ENCODE measurements at places on chromosomes 5 and 9. TPM values are rescaled to one million over a fixed set of nuclear protein-coding genes. Genes with fewer than 3 reads are reported as not detected.
A peak's percentile ranks its signal among the peaks of the same experiment; 100 is the strongest.

GRCh38 chr9:117574099-117574498 lies 130.1 kb upstream of the TLR4 start:
- DNase-seq = no peak

DNA sequence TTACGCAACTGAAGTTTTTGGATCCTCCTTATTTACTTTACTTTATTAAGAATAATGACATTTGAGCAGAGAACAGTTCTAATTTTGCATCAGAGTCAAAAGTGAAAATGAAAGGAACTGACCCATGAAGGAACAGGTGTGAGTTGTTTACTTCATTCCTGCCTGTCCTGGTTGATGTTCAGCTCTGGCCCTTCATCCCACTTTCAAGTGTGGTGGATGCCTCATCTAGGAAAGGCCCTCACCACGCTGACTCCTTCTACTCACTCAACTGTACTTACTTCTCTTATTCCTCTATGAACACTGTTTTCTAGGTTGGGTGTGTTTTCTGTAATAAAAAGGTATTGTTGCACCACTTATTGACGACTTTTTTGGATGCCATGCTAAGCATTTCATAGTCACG lies 61.8 kb upstream of the PLEKHG4B start:
- DNase-seq = no peak

DNA sequence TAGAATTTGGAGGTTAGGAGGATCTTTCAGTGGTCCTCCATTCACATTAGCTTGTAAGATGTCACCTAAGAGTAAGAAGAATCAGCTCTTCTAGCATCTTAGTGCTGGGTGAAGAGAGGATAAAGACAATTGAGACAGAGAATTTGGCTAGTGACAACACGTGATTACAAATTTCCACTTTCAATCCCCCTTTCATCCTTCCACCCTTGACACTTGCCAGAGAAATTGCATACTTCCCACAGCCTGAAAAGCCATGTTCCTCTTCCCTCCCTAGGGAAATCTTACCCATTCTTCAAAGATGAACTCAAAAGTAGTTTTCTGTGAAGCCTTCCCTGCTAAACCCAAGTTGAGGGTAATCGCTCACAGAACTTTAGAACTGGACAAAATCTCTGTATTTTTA lies 282.6 kb upstream of the PTGER4 start:
- no peak for DNase-seq

GRCh38 chr9:68515326-68516017 lies 25.2 kb downstream of the TMEM252 start:
- no peak for DNase-seq

FYB1 gene
- 1.4 TPM for total RNA-seq

- no peak for DNase-seq
Measured at GRCh38 chr5:73436535-73437100, 12.0 kb downstream of the FOXD1 start.

DNA sequence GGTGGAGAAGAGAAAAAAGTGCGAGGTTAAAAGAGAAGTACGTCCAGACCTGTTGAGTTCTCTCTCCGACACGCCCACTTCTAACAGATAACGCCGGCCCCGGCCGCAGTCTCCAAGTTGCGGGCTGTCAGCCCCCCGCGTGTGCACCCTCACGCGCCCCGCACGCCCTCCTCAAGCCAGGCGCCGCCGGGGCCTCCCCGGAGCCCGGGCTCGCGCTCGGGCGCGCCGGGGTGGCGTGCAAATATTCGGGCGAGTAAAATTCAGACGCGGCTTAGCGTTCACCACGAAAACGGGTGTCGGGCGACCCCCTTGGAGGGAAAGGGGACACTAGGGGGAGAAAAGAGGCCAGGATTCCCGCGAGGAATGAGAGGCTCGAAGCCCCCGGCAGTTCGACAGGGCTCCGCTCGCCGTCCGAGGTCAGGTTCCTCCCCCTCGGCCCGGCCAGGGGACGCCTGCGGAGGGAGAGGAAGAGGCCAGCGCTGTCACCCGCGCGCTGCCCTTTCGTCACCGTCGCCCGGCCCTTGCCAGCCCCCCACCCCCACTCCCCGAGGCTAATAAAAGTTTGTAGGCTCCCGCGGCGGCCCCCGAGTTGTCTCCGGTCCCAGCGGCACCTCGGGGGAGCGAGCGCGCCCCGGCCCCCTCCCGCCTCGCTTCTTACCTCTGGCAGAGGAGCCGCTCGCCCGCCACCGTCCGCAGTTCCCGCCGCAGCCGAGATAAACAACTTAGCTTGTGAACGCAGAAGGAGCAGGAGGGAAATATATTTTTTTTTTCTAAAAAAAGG lies 743 bp downstream of the NR3C1 start:
- peak; percentile 51 for DNase-seq

PCDHGC3 gene
- 35.6 TPM for total RNA-seq

ENTPD2 gene
- total RNA-seq = 0.16 TPM

DNA sequence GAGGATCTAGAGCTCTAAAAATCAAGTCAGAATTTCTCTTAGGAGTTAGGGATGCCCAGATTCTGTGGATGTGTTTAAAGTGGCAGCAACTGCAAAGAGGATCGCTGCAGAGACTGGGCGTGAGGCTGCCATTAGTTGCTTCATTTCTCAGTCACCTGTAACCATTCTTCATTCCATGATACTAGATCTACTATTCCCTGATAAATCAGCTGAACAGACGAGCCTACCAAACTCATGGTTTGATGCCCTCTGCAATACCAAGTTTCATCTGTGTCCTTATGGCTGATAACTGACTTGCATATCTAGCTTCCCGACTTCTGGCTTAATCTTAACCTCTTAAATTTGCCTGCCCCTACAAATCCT lies 33.3 kb downstream of the UBE2R2 start:
- no peak for DNase-seq

ANKRD33B gene
- 4.2 TPM for total RNA-seq

IL3 gene
- not detected for total RNA-seq

GRCh38 chr9:34310215-34310614 lies 18.9 kb downstream of the KIF24 start:
- no peak for DNase-seq

GRCh38 chr5:55866485-55866884 lies 15.3 kb downstream of the IL31RA start:
- no peak for DNase-seq

DNA sequence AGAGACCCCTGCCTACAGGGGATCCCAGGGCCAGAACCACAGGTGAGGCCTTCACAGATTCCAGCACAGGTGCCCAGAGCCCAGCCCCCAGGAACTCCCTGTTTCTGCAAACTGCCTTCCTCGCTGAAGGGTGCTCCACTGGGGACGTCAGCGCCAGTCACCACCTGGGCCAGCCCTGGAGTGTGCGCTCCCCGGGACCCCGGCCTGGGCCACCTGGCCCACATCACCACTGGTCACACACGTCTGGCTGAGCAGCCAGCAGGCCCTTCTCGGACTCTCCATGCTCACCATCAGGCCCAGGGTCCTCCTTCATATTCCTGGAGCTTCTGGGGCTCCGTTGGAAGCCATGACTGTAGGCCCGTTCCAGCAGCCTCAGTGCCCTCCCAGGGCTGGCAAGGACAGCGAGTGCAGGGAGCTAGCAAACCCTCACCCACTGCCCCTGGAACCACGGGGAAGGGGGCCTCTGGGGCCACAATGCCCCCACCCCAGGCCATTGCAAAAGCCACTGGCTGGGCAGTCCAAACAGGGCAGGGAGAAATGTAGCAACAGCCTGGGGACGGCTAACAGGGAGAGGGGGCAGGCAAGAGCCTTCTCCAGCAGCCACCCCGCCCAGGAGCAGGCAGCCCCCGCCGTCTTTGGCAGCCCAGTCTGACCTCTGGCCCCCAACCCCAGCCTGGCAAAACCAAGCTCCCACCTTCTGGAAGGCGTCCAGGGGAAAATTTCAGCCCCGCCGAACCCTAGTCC lies 1.3 kb downstream of the AGPAT2 start:
- no peak for DNase-seq

- no peak for DNase-seq
Measured at GRCh38 chr5:178230879-178231538, 1.6 kb downstream of the PHYKPL start.

DNA sequence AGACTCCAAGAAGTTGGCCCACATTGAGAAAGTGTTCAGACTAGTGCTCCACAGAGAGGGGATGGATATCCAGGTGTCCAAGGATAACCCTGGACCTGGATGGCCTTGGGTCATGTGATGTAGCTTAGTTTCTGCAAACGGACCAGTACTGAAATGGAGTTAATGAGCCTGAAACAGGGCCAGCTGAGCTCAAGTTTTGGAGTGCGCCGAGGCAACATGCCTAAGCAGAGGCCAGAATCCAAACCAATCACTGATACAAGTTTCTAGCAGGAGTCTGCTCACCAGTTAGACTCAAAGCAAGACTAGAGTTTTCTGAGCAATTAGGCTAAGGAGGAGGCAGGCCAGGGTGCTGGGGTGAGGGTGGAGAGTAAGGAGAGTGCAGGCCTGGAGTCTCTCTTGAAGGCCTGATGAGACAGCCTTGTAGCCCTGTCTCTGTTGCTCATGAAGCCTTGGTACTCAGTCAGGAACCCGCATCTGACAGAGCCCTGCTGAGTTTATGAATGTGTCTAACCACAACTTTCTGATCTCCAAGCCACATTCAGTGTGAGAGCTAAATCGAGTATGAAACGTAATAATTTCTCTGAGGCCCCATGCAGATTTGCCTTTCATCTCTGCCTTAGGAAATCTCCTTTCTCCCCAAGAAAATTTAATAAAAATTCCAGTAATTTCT lies 68.9 kb upstream of the EQTN start:
- DNase-seq = no peak

- DNase-seq = no peak
Measured at GRCh38 chr9:95907794-95908193, 32.3 kb downstream of the ERCC6L2 start.

- no peak for DNase-seq
Measured at GRCh38 chr5:20212701-20213100, 224.7 kb upstream of the CDH18 start.

- DNase-seq = no peak
Measured at GRCh38 chr9:97737429-97737828, 40.3 kb upstream of the XPA start.

DNA sequence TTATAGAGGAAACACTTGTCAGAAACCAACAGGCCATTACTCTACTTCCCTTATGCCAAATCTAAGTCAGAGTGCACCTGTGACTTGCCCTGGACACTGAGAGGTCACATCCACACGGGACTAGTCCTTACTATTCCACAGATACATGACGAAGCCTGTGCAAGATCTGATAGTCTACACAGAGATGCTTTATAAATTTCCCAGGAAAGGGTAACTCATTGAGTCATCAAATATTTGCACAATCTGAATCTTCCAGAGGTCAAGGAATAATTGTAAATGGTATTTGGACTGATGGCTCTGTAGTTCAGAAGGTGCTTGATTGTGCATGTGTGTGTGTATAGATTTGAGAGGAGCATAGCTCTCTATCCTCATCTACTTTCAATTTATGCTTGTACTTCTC lies 55.2 kb upstream of the JAK2 start:
- DNase-seq = no peak

- DNase-seq = no peak
Measured at GRCh38 chr5:105259581-105260217, 1697.1 kb upstream of the NUDT12 start.

GRCh38 chr9:116360989-116361388 lies 207.4 kb downstream of the PAPPA start:
- no peak for DNase-seq

DNA sequence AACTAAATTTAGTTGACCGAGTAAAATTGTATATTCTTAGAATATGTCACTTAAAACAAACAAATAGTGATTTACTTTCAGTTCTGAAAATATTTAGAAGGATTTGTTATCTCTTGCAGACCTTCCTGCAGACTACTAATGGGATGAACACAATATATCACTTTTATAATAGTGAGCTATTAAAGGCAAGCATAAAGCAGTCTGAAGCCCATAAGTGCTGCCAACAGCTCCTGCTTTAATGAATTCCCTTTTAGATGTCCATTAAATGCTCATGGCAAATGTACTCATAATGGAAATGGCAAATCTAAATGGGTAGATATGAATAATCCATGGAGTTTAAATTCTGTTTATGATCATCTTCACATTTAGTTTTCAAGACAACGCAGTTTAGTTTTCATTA lies 170.2 kb downstream of the RANBP17 start:
- DNase-seq = no peak

DNA sequence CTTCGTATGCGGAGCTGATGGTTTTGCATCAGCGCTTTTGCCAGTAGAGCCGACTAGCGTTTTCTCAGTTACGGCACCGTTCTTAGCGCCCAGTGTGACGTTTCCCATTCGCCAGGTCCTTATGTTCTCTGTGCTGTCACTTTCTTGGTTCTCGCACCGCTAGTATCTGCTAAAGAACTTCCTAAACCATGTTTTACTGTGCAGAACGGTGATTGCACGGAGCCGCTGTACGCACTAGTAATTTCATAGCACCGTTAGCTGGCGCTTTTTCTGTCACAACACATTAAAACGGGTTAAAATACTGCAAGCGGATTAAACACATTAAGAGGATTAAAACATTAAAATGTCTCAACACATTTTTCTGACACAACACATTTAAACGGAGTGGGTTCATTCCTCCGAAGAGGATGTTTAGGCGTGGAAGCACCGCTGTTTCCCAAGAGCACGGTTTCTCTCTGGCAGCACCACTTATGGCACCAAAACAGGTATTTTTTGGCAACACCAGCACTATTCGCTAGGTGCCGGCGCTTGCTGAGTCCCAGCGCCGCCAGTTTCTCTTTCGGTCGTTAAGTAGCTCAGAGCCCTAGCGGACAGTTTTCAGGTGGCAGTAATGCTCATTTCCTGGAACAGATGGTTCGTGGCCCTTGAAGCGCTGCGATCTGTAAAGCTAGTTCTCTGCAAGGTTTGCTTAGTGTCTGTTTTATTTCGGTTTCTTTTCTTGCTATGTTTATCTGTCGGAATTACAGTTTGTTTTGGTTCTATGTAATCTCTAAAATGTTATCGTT lies 20.3 kb downstream of the ANXA2R start:
- no peak for DNase-seq

TXNDC15 gene
- 112 TPM for total RNA-seq

RABL6 gene
- 38.2 TPM for total RNA-seq

DNA sequence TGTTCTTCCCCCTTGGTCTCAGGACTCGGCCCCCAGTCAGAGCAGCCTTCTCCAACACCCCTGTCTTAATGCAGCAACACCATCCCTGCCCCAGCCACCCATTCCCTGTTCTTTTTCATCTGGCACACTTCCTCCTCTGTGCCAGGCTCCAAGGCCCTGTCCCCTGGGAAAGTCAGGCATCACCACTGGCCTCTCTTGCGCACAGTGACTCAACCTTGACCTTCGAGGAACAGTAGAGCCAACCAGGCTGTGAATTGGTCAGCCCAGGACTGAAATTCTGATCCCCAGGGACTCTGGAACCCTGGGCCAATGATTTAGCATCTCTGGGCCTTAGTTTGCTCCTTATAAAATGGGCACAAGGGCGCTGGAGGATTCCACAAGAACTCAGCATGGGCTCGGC lies 10.5 kb upstream of the RALGDS start:
- no peak for DNase-seq

DNA sequence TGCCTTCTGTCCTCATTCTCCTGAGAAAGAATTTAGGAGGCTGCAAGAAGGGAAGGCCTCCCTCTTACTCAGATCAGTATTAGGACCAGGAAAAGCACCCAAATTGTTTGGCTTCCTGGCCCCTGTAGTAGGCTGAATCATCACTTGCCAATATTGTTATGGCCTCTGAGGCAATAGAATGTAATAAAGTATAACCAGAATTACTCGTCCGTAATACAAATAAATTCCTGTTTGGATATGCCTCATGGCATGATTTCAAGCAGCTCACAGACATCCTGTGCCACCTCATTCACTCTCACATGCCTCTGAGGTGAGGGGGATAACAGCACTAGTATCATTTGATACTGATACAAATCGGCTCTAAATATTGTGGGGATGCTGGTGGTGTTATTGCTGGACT lies 427.3 kb downstream of the ISL1 start:
- DNase-seq = no peak
